ENCODE measurements at places on chromosomes 4 and X. TPM values are rescaled to one million over a fixed set of nuclear protein-coding genes. Genes with fewer than 3 reads are reported as not detected.
A peak's percentile ranks its signal among the peaks of the same experiment; 100 is the strongest.

GRCh38 chr4:150366487-150366999 lies 215.4 kb upstream of the MAB21L2 start:
- no peak for DNase-seq
- H3K27ac ChIP-seq: no peak overlapping the region
- H3K36me3 ChIP-seq: no peaks in the 10 kb centered on the region

DNA sequence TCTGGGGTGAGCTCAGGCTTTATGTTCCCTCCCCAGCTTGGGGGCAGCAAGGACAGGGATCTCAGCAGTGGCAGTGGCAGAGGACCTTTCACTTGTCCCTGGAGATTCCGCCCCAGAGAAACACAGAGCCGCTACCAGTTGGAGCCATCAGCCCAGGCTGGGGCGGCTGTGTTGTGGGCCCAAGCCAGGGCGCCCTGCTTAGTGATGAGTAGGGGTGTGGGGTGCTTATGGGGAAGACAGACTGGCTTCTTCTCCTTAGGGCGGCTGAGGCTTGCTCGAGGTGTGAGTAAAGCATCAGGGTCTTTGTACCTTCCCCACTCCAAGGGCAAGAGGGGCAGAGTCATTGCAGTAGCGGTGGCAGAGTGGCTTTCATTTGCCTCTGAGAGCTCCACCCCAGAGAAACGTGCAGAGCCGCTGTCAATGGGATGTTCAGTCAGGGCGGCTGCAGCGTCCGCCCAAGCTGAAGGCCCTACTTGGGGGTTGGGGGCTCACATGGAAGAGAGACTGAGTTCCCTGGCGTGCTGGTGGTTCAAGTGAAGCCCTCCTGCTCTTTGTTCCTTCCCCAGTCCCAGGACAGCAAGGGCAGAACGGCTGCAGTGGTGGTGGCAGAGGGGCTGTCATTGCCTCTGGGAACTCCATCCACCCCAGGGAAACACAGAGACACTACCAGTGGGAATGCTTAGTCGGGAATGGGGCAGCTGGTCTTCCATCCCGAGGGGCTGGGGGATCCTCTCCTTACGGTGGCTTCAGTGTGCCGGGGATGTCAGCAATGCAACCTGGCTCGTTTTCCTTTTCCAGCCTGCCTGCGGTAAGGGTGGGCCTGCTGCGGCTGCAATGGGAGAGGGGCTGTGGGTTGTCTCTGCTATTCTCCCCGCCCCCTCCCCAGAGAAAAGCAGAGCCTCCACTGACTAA lies 2142.5 kb upstream of the TENM3 start:
- no peaks in the 10 kb centered on the region for H3K4me1 ChIP-seq
- no peaks in the 10 kb centered on the region for H3K36me3 ChIP-seq
- no peaks in the 10 kb centered on the region for H3K27me3 ChIP-seq
- DNase-seq: no peak

DNA sequence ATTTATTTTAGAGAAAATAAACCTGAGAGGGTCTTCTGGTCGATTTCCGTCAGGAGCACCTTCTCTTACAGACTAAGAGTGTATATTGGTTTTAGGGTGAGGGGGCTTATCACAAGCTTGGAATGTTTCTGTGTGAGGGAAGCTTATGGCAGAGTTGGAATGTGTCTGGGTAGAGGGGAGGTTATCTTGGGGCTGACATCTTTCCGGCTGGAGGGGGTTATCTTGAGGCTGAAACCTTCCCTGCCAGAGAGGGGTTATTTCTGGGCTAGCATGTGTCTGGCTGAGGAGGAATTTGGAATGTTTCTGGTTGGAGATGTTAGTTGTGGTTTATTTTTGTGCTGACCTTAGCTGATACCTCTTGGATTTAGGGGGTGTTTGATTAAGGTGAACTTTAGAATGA lies 1312.1 kb downstream of the ADGRL3 start:
- no peak overlapping the region for H3K4me3 ChIP-seq
- no peaks in the 10 kb centered on the region for H3K4me1 ChIP-seq
- H3K27ac ChIP-seq: no peak overlapping the region
- DNase-seq: no peak

DNA sequence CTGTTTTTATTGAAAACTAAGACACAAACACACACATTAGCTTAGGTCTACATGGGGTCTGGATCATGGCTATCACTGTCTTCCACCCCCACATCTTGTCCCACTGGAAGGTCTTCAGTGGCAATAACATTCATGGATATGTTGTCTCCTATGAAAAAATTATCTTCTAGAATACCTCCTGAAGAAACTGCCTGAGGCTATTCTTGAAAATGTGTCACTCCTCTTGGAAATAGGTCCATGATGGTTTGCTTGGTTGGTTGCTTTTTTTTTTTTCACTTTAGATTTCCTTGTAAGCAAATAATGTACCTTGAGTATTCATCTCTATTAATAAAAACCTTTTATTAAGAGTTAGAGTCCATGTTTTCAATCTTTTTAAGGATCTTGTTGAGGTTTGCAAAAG lies 195.3 kb upstream of the PDE5A start:
- H3K4me1 ChIP-seq: no peaks in the 10 kb centered on the region
- H3K36me3 ChIP-seq: no peaks in the 10 kb centered on the region
- DNase-seq: no peak
- no peak overlapping the region for H3K4me3 ChIP-seq
- H3K27ac ChIP-seq: no peak overlapping the region

- no peak overlapping the region for H3K4me3 ChIP-seq
- no peak overlapping the region for H3K27ac ChIP-seq
- H3K36me3 ChIP-seq: no peaks in the 10 kb centered on the region
- DNase-seq: no peak
- H3K4me1 ChIP-seq: no peaks in the 10 kb centered on the region
Measured at GRCh38 chrX:76796311-76796710, 368.8 kb downstream of the MAGEE1 start.

- no peak overlapping the region for H3K27ac ChIP-seq
- no peak for DNase-seq
- no peaks in the 10 kb centered on the region for H3K36me3 ChIP-seq
- no peaks in the 10 kb centered on the region for H3K4me1 ChIP-seq
- no peaks in the 10 kb centered on the region for H3K27me3 ChIP-seq
- H3K4me3 ChIP-seq: no peak overlapping the region
Measured at GRCh38 chr4:132297346-132297745, 851.7 kb upstream of the PCDH10 start.

DNA sequence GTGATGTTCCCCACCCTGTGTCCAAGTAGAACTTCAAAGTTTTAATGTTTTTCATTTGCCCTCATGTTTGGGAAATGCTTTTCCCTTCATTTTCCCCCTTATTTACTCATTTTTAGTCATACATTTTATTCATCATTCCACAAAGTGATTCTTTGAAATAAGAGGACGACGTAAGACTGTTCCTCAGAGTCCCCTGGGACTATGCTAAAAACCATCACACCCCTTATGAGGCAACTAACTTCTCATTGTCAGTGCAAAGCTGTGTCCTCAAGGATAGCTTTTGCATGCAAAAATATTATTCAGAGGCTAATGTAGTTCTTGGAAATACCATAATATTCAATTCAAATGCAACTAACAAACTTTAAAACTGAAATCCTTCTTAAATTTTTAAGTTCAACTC lies 14.8 kb upstream of the ADGRG2 start:
- no peaks in the 10 kb centered on the region for H3K27me3 ChIP-seq
- H3K36me3 ChIP-seq: no peaks in the 10 kb centered on the region
- H3K4me3 ChIP-seq: no peak overlapping the region
- no peak for DNase-seq
- H3K27ac ChIP-seq: no peak overlapping the region
- no peaks in the 10 kb centered on the region for H3K4me1 ChIP-seq

- H3K27me3 ChIP-seq: no peaks in the 10 kb centered on the region
- peak; percentile 25 for DNase-seq
- peaks cover 59% of the 10 kb centered on the region for H3K4me1 ChIP-seq
- H3K4me3 ChIP-seq: peak overlapping the region; percentile 84
- H3K36me3 ChIP-seq: peaks cover 11% of the 10 kb centered on the region
- peak overlapping the region; percentile 74 for H3K27ac ChIP-seq
Measured at GRCh38 chr4:109434007-109434971, 674 bp downstream of the SEC24B start.

DNA sequence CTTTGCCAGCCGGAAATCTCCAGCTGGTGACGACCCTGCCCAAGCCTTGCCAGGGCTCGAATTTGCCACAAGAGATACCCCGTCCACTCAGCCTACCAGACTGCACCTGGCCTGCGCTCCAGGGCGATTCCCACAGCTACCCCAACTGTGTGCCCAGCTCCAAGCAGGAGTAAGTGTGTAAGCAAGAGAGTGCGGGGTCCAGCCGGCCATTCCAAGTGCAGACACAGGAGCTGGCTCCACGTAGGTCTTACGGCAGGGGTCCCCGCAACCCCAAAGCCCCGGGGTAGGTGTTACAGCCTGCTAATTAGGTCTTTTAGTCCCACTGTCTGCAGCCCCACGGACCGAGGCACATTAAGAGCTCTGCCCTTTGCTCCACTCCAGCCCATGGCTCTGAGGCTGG lies 1305.2 kb downstream of the ARAP2 start:
- no peaks in the 10 kb centered on the region for H3K4me1 ChIP-seq
- H3K27me3 ChIP-seq: no peaks in the 10 kb centered on the region
- no peaks in the 10 kb centered on the region for H3K36me3 ChIP-seq
- no peak for DNase-seq

- no peak overlapping the region for H3K27ac ChIP-seq
- peaks cover 3% of the 10 kb centered on the region for H3K4me1 ChIP-seq
- H3K27me3 ChIP-seq: no peaks in the 10 kb centered on the region
Measured at GRCh38 chrX:13216139-13216538, 103.7 kb downstream of the ATXN3L start.

DNA sequence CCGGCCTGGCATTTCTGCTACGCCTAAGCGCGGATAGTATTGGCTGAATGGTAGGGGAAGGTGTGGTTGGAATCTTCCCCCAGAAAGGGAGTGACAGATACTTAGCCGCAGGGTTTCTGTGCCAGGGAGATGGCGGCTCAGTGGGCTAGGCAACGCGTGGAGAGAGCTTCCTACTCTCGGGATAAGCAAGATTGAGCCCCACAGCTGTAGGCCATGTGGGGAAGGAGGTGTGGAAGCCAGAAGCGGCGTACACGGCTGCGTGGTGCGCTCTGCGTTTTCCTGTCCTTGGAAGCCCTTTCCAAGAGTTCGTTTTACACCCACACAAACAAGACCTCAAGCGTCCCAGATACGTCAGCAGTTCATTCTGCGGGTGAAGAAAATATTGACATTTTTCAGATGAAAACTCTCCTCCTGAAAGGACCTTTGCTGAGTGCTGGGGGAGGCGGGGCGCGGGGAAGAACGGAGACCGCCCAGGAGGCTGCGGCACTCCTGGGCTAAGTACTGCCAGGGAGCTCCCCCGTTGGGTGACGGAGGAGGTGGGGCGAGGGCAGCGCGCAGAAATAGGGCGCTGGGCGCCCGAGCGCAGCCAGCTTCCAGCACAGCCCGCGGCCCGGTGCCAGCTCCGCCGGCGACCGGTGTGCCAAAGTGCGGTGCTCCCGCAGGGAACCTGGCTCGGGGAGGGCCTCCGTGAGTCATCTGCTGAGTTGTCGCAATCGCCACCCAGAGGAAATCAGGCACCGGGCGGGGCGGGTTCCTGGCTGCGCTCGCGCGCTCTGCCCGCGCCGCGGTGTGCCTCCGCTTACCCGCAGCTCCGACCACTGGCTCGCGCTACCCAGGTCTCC lies at the start of gene GPAT3:
Gene GPAT3 (plus strand): TSS at position 589 of the 842 bp plus-strand sequence. CDS start 515 bp downstream, outside the sequence.
- peak; percentile 81 for DNase-seq
- peaks cover 35% of the 10 kb centered on the region for H3K4me1 ChIP-seq
- peak within 1 kb of the TSS; percentile 32 for H3K27ac ChIP-seq
- H3K4me3 ChIP-seq: peak within 1 kb of the TSS; percentile 80
- H3K27me3 ChIP-seq: peaks cover 43% of the 10 kb centered on the region

DNA sequence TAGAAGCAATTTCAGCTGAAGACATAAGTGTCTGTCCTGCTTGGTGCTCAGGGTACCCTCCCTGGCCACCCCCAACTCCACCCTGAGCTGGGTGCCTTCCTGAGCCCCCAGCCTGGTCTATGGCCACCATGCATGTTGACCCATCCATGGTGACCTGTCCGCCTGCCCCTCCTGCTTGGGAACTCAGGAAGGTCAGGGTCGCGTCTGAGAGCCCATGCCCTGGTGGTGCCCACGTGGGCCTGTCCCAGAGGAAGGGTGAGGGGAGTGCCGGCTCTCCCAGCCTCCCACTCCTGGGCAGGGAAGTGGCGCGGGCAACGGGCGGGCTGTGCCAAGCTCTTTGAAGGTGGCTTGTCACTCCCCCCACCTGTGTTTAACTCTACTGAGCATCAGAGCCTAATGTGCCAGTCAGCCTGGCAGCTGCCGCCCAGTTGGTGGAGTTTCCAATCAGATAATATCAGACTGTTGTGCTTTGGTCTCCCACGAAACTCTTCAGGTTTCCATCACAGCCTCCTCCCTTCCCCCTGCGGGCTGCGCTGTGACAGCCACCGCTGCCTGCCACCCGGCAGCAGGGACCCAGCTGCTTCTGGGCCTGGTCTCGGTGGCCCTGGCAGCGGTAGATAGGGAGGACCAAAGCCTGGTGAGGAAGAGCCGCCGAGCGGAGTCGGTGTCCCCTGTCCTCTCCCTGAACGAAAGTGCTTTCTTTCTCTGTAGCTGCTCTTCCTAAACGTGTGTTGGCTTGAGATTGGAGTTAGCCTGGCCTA lies 4.8 kb downstream of the SH3BP2 start:
- H3K4me1 ChIP-seq: peaks cover 68% of the 10 kb centered on the region
- no peaks in the 10 kb centered on the region for H3K27me3 ChIP-seq
- peak; percentile 62 for DNase-seq
- H3K36me3 ChIP-seq: no peaks in the 10 kb centered on the region
- H3K27ac ChIP-seq: peak overlapping the region; percentile 90
- H3K4me3 ChIP-seq: peak overlapping the region; percentile 84

DNA sequence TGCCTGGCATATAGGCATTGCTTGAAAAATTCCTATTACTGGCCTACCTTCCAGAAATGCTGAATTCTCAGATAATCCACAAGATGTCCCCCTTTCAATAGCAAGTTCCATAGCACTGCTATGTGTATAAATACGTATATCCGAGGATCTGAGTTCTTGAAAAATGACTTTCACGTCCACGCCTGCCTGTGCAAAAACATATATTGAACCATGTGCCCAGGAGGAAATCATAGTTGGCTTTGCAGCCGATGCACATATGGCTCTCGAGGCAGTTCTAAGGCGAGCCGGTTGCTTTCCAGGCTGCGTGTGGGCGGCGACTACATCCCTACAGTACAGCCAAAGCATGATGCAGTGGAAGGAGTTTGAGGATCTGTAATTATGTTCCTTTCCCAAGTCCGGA lies 55.4 kb upstream of the ESX1 start:
- no peaks in the 10 kb centered on the region for H3K36me3 ChIP-seq
- no peaks in the 10 kb centered on the region for H3K4me1 ChIP-seq
- no peak overlapping the region for H3K27ac ChIP-seq
- no peaks in the 10 kb centered on the region for H3K27me3 ChIP-seq

GRCh38 chrX:22141047-22141730 lies 109.1 kb downstream of the PHEX start:
- H3K4me1 ChIP-seq: peaks cover under 1% of the 10 kb centered on the region
- no peak overlapping the region for H3K4me3 ChIP-seq
- H3K27me3 ChIP-seq: no peaks in the 10 kb centered on the region
- no peak for DNase-seq
- no peaks in the 10 kb centered on the region for H3K36me3 ChIP-seq

GRCh38 chr4:69066945-69067344 lies 29.3 kb upstream of the UGT2B7 start:
- no peaks in the 10 kb centered on the region for H3K36me3 ChIP-seq
- H3K4me3 ChIP-seq: no peak overlapping the region
- H3K27ac ChIP-seq: no peak overlapping the region
- no peaks in the 10 kb centered on the region for H3K27me3 ChIP-seq
- no peaks in the 10 kb centered on the region for H3K4me1 ChIP-seq
- no peak for DNase-seq

Gene MAGEA9B
- not detected for total RNA-seq

Gene HSFX3
- not detected for total RNA-seq

Gene FATE1
- total RNA-seq: not detected

Gene EFHC2
- total RNA-seq: 0.63 TPM

Gene DCAF8L2
- not detected for total RNA-seq

Gene PLXNB3
- 0.18 TPM for total RNA-seq

Gene KLB
- not detected for total RNA-seq

Gene MAGEB4
- not detected for total RNA-seq

Gene FGF2
- total RNA-seq: 0.25 TPM

Gene LNX1
- total RNA-seq: not detected

Data from activated CD4-positive, alpha-beta memory T cell treated with anti-CD3 and anti-CD28 coated beads, Interleukin-2, amount 10 ng/mL, durations not matched to agents 7 days and 5 days (primary cell).